ENCODE measurements at places on chromosomes 13 and 19. TPM values are rescaled to one million over a fixed set of nuclear protein-coding genes. Genes with fewer than 3 reads are reported as not detected.

GRCh38 chr19:17245535-17245984, at the start of gene NR2F6:
Gene NR2F6, minus strand, starts transcription at chr19:17245919. Its CDS starts 699 bp downstream, at chr19:17245220.
- H3K4me3 ChIP-seq, result peak within 1 kb of the TSS; percentile 96
- DNase-seq, result no peak
- no peaks in the 10 kb centered on the region for H3K27me3 ChIP-seq
- peaks cover 3% of the 10 kb centered on the region for H3K36me3 ChIP-seq
- peaks cover 6% of the 10 kb centered on the region for H3K4me1 ChIP-seq

ATP4A gene
- total RNA-seq, result not detected

DNA sequence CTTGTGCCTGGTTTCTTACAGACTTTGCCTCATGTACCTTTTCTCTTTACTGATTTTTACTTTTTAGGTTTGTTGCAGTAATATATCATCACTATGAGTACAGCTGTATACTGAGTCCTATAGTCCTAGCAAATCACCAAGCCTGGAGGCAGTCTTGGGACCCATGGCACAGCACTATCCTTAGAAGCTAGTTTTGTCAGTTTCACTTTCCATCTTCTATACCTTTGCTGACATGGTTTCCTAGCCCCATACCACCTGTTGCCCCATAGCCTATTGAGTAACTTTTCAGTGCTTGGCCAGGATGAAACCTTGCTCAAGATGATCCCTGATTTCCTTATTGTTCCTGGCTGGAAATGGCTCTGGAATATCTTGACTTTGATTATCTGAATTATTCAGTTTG, 826.4 kb downstream of the GPC5 start:
- no peaks in the 10 kb centered on the region for H3K27me3 ChIP-seq
- no peak overlapping the region for H3K4me3 ChIP-seq
- no peaks in the 10 kb centered on the region for H3K4me1 ChIP-seq
- peak overlapping the region; percentile 36 for H3K27ac ChIP-seq
- H3K36me3 ChIP-seq, result no peaks in the 10 kb centered on the region

TIMM13 gene
- total RNA-seq, result 61.1 TPM

ANGPTL8 gene
- not detected for total RNA-seq

- no peaks in the 10 kb centered on the region for H3K36me3 ChIP-seq
- no peak for DNase-seq
- no peaks in the 10 kb centered on the region for H3K27me3 ChIP-seq
- no peak overlapping the region for H3K4me3 ChIP-seq
Observed at GRCh38 chr13:47175172-47175866, 278.5 kb upstream of the HTR2A start.

GRCh38 chr13:111005808-111006505, 91.1 kb upstream of the ANKRD10 start:
- peak; percentile 78 for DNase-seq
- H3K36me3 ChIP-seq, result no peaks in the 10 kb centered on the region
- no peaks in the 10 kb centered on the region for H3K27me3 ChIP-seq
- H3K4me3 ChIP-seq, result peak overlapping the region; percentile 15
- H3K27ac ChIP-seq, result peak overlapping the region; percentile 82

- H3K4me1 ChIP-seq, result peaks cover 30% of the 10 kb centered on the region
- H3K27me3 ChIP-seq, result no peaks in the 10 kb centered on the region
- H3K27ac ChIP-seq, result peak overlapping the region; percentile 68
Observed at GRCh38 chr19:2550431-2551171, 74.7 kb downstream of the GADD45B start.

GRCh38 chr19:2394442-2395292, 32.7 kb downstream of the TIMM13 start:
- H3K4me1 ChIP-seq, result no peaks in the 10 kb centered on the region
- H3K36me3 ChIP-seq, result no peaks in the 10 kb centered on the region
- H3K4me3 ChIP-seq, result no peak overlapping the region
- DNase-seq, result no peak

- H3K4me1 ChIP-seq, result no peaks in the 10 kb centered on the region
- no peak for DNase-seq
- no peaks in the 10 kb centered on the region for H3K27me3 ChIP-seq
- no peaks in the 10 kb centered on the region for H3K36me3 ChIP-seq
- H3K27ac ChIP-seq, result no peak overlapping the region
Observed at GRCh38 chr13:70817576-70817975, 709.3 kb upstream of the KLHL1 start.

ZSCAN22 gene
- total RNA-seq, result 1.4 TPM

CCL25 gene
- total RNA-seq, result not detected

DNA sequence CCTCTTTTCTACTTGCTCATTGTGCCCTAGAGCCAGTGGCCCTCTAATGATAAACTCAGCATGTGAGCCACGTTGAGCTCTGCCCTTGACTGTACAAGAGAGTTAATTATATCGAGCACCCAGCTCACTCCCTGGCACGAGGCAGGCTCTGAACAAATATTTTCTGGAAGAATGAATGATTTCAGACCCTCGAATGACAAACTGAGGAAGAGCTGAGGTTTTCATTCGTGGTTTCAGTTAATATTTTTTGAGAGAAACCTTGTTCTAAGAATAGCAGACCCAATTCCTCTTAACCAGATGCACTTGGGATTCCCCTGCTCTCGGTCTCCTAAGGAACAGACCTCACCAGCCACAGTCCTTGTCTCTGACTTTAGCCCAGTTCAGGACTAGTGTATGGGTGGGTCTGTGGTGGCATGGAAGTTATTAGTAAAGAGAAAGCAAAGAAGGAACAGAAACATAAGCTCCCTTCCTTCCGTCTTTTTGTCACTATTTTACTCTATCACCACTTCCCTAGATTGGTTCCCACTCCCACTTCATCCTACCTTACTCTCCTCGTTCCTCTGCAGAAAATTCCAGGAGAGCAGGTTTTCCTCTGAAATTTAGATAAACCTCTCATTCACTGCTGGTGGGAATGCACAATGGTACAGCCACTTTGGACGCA, 22.1 kb upstream of the WDFY2 start:
- H3K36me3 ChIP-seq, result no peaks in the 10 kb centered on the region
- H3K27ac ChIP-seq, result no peak overlapping the region
- DNase-seq, result no peak
- H3K4me3 ChIP-seq, result no peak overlapping the region

DNA sequence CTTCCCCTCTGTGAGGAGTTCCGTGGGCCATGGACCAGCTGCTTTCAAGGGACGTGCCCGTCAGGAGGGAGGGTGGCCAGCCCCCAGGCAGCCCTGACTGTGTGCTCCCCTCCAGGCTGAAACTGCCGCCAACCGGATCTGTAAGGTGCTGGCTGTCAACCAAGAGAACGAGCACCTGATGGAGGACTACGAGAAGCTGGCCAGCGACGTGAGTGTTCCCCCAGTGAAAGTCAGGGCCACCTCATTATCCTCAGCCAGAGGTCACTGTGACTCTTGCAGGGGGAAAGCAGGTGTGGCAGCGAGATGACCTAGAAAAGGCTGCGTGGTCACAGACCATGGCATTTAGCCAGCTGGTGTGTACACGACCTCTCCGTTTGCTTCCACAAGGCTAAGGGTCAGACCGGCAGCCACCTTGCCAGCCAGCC, 29.9 kb downstream of the CAPN12 start:
- H3K36me3 ChIP-seq, result peaks cover 95% of the 10 kb centered on the region
- H3K27me3 ChIP-seq, result no peaks in the 10 kb centered on the region
- peaks cover 99% of the 10 kb centered on the region for H3K4me1 ChIP-seq
- DNase-seq, result peak; percentile 78
- H3K4me3 ChIP-seq, result no peak overlapping the region
- H3K27ac ChIP-seq, result peak overlapping the region; percentile 74

DKKL1 gene
- not detected for total RNA-seq

FGF21 gene
- not detected for total RNA-seq

GRCh38 chr13:114339857-114340534, 25.7 kb downstream of the CHAMP1 start:
- no peaks in the 10 kb centered on the region for H3K4me1 ChIP-seq
- H3K27ac ChIP-seq, result no peak overlapping the region
- H3K4me3 ChIP-seq, result no peak overlapping the region
- no peak for DNase-seq

GRCh38 chr13:74867460-74867859, 614.5 kb downstream of the TBC1D4 start:
- no peak overlapping the region for H3K27ac ChIP-seq
- no peak for DNase-seq
- no peaks in the 10 kb centered on the region for H3K36me3 ChIP-seq
- no peaks in the 10 kb centered on the region for H3K27me3 ChIP-seq

DNA sequence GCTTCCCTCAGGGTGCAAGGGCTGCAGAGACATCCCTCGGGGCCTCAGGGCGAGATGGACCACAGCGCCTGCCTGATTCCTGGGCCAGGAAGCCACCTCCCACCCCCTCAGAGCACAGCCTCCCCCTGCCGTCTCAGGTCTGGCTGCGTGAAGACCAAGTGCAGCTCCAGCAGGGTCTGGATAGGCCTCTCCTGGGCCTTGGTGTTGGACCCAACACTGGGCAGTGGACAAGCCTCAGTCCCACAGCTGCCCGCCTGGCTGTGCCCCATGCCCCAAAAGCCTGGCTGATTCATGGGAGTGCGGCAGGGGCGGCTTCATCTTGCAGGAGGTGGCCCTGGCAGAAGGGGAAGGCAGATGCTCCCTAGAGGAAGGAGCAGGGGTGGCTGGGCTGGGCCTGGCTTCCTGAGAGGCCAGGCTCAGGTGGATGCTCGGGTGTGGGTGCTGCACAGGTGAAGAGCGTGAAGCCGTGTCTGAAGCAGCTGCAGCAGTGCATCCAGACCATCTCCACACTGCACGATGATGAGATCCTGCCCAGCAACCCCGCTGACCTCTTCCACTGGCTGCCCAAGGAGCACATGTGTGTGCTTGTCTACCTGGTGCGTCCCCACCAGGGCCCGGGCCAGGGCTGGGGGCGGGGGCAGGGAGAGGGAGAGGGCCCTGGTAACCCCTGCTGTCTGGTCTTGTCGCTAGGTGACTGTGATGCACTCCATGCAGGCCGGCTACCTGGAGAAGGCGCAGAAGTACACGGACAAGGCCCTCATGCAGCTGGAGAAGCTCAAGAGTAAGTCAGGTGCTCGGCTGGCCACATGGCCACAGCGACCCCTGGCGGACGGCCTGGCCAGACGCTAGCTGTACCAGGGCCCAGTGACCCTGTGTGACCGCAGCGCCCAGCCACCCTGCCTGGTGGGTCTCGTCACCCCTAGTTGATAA, 21.7 kb downstream of the MAU2 start:
- H3K27ac ChIP-seq, result no peak overlapping the region
- peaks cover 5% of the 10 kb centered on the region for H3K4me1 ChIP-seq
- DNase-seq, result peak; percentile 60
- H3K4me3 ChIP-seq, result no peak overlapping the region
- no peaks in the 10 kb centered on the region for H3K27me3 ChIP-seq

DNA sequence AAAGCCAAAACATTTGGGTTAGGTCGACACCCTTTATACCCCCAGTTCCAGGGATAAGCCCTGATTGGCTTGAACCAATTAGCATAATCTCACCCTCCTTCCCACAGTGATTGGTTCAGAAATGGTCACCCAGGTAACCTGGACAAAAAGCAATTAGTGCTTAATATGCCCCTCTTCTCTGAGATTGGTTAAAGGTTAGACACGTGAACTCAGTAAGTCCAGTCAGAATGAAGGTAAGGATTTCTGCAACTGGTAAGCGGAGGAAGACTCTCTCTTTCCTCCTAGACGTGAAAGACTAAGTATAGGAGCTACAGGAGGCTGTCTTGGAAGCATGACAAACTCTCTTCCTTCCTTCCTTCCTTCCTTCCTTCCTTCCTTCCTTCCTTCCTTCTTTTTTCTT, 1.3 kb upstream of the PNMA8C start:
- H3K27ac ChIP-seq, result no peak overlapping the region
- no peak overlapping the region for H3K4me3 ChIP-seq

DNA sequence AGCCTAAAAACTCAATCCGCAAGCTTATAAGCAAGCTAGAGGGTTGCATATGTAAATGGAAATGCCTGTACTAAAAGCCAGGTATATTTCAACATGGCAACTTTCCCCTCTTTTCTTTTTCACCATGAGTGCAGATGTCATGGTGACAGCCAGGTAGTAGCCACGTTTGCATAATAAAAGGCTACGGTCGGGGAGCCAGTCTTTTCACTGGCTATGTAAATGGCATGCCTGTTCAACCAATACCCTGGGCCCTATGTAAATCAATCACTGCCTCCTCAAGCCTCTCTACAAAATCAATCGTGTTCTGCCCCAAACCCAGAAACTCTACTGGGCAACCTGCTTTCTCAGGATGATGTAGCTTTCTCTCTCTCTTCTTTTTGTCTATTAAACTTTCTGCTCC, 87.4 kb downstream of the ZNF100 start:
- no peaks in the 10 kb centered on the region for H3K36me3 ChIP-seq
- no peak overlapping the region for H3K4me3 ChIP-seq
- no peaks in the 10 kb centered on the region for H3K27me3 ChIP-seq
- H3K27ac ChIP-seq, result no peak overlapping the region

ADPRHL1 gene
- total RNA-seq, result 622 TPM

- no peak overlapping the region for H3K27ac ChIP-seq
- no peak overlapping the region for H3K4me3 ChIP-seq
- no peak for DNase-seq
- no peaks in the 10 kb centered on the region for H3K36me3 ChIP-seq
- H3K27me3 ChIP-seq, result no peaks in the 10 kb centered on the region
- no peaks in the 10 kb centered on the region for H3K4me1 ChIP-seq
Observed at GRCh38 chr13:72430923-72431322, 296.5 kb downstream of the MZT1 start.

GRCh38 chr13:46665633-46666482, 112.9 kb downstream of the LRCH1 start:
- DNase-seq, result no peak
- H3K27me3 ChIP-seq, result no peaks in the 10 kb centered on the region
- peaks cover 42% of the 10 kb centered on the region for H3K4me1 ChIP-seq
- no peak overlapping the region for H3K4me3 ChIP-seq
- peaks cover 3% of the 10 kb centered on the region for H3K36me3 ChIP-seq
- peak overlapping the region; percentile 49 for H3K27ac ChIP-seq

VMAC gene
- total RNA-seq, result 2.4 TPM

GRCh38 chr13:45820106-45820838, 31.3 kb downstream of the SIAH3 start:
- H3K36me3 ChIP-seq, result no peaks in the 10 kb centered on the region
- DNase-seq, result no peak
- H3K27me3 ChIP-seq, result no peaks in the 10 kb centered on the region

GRCh38 chr13:106573868-106574267, 5.9 kb upstream of the ARGLU1 start:
- no peaks in the 10 kb centered on the region for H3K4me1 ChIP-seq
- H3K4me3 ChIP-seq, result no peak overlapping the region
- H3K27ac ChIP-seq, result no peak overlapping the region
- H3K36me3 ChIP-seq, result no peaks in the 10 kb centered on the region
- peak; percentile 39 for DNase-seq

GRCh38 chr19:6087074-6087571, 23.2 kb downstream of the RFX2 start:
- H3K27me3 ChIP-seq, result no peaks in the 10 kb centered on the region
- no peaks in the 10 kb centered on the region for H3K36me3 ChIP-seq
- peak overlapping the region; percentile 38 for H3K27ac ChIP-seq
- DNase-seq, result peak; percentile 41

GRIN3B gene
- not detected for total RNA-seq
